ENCODE measurements at places on chromosomes 3 and 15.

- no peak for DNase-seq
Measured at GRCh38 chr3:58274027-58274614, 31.9 kb upstream of the RPP14 start.

DNA sequence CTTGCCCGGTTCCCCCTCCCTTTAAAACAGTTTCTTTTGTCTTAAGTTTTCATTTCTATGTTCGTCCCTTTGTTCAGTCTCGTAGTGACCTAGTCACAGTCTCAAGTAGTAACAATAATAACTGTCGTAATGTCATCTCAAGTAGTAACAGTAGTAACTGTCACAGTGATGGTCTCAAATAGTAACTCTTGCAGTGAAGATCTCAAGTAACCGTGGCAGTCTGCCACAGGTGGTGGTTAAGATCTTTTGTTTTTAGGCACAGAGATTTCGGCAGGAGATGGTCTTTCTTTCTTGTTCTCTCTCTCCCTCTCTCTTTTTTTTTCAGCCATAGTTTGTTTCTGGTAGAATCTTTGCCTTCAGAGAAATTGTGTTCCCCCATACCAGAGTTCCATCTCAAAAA lies 656.0 kb upstream of the SGO1 start:
- no peak for DNase-seq

DNA sequence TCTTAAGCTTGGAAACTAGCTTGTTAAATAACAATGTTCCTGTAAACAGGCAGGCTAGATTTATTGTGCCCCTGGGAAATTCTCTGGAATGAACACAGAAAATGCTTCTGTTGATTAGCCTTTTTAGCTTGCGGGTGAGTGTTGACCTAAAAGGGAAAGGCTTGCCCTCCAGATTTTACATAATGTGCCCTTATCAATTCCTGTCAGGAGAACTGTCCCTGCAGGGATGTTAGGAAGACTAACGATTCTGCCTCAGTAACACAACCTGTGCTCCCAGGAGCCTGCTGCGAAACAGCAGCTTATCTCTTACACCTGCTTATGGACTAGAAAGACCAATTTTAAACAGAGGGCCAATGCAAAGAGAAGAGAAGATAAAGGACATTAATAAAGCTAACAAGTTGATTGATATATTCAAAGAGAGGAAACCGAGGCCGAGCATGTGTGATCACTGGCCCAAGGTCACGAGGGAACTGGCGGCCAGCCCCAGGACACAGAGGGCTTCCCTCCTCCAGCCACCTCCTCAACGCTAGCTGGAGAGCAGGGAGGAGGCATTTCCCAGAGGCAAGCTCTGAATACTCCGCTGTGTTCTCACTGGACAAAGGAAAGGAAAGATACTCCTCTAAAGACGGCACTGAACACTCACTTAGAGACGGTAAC lies 48.4 kb upstream of the TJP1 start:
- DNase-seq, result no peak

DNA sequence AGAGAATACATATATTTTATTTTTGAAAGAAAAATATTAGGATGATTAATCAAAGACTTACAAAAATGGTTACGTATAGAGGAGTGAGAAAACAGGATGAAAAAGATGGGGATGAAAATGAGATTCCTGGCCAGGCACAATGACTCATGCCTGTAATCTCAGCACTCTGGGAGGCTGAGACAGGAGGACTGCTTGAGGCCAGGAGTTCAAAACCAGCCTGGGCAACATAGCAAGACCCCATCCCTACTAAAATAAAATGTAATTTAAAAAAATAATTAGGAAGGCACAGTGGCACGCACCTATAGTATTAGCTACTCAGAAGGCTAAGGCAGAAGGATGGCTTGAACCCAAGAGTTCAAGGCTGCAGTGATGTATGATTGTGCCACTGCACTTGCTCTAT lies 11.9 kb downstream of the MYO9A start:
- no peak for DNase-seq

GRCh38 chr15:27583651-27584050 lies 515.5 kb downstream of the OCA2 start:
- DNase-seq, result no peak
